Suppressor macrophage (primary cell): ENCODE measurements at places on chromosomes 12 and 14.

DNA sequence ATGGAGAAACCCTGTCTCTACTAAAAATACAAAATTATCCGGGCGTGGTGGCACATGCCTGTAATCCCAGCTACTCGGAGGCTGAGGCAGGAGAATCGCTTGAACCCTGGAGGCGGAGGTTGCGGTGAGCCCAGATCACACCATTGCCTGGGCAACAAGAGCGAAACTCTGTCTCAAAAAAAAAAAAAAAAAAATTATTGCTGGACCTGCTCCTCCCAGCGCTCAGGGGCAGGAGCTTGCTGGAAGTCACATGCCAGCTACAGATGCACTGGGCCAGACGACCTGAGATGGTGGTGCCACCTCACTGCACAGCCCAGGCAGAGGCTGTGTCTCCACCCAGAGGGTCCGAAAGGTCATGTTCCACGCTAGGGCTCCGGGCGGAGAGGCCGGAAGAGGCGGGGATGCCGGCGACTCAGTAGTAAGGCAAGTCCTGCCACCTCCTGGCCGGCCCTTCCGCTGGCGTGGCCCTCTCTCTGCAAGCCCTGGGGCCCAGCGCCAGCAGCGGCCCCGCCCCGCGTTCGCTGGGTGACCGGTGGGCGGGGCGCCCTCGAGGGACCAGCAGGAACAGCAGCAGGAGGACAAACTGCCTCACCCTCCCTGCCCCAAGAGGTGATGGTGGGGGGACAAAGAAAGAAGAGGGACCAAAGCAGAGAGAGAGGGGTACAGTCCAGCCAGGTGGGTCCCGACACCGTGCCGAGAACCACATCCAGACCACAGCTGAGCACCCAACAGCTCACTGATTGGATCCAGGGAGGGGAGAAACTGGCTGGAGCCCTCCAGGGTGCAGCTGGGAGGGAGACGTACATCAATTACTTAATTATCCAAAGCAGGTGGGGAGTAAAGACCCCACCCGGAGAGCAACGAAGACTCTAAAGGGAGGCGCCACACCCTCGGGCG is 3.6 kb upstream of the RHOF start:
- peak; percentile 64 for DNase-seq

GRCh38 chr14:75181293-75182062 is 5.1 kb upstream of the TMED10 start:
- peak; percentile 32 for DNase-seq

- DNase-seq: peak; percentile 48
Observed at GRCh38 chr14:24297190-24297964, 2.2 kb downstream of the DHRS1 start.

DNA sequence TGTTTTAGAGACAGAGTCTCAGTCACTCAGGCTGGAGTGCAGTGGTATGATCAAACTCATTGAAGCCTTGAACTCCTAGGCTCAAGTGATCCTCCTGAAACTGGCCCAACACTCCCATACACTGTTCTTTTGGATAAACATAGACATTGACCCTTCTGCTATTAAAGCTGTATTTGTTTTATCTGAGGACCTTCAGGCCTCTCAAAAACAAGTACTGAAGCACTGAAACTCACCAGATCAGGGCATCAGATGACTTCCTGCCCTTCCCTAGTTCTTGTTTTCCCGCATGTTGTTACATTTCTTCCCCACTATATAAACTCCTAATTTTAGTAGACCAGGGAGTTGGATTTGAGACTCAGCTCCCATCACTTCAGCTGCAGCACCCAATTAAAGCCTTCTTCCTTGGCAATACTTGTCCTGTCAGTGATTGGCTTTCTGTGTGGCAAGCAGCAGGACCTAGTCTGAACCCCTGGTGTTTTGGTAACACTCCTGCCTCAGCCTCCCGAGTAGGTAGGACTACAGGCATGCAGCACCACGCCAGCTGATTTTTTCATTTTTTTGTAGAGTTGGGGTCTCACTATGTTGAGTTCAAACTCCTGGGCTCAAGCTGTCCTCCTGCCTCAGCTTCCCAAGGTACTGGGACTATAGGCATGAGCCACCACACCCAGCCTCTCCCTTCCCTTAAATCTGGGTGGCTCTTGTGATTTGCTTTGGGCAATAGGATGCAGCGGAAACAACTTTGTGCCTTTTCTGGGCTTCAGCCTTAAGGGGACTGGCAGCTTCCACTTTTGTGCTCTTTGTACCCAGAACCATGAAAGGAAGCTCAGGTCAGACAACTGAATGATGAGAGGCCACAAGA is 12.5 kb upstream of the IFT81 start:
- DNase-seq: no peak

DNA sequence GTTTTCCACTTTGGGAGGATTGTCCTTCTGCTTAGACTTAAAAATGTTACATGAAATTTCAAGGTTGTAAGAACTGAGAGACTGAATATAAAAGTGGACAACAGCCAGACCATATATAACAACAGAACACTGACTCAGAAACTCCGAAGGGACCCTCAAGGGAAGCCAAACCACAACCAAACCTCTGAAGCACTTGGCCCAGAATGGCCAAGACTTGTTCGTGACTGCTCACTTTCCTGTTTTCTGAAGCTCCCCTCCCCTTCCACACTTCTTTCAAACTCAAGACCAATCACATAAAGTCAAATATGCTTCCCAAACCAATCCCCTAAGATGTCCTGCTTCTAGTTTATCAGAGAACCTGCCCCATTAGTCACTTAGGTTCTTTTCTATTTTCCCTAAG is 13.7 kb downstream of the OR6J1 start:
- DNase-seq: no peak
